ENCODE measurements at places on chromosomes 2 and 18.

- peak; percentile 29 for DNase-seq
These were observed 12.3 kb upstream of the IL1B start for GRCh38 chr2:112848833-112849232.

- DNase-seq, result peak; percentile 86
These were observed 229.4 kb downstream of the HAUS1 start for GRCh38 chr18:46333431-46334135.

- DNase-seq, result no peak
These were observed 120.5 kb downstream of the PARD3B start for GRCh38 chr2:204665771-204666170.

GRCh38 chr2:157898591-157898996 lies 22.5 kb upstream of the ACVR1 start:
- DNase-seq, result no peak

DNA sequence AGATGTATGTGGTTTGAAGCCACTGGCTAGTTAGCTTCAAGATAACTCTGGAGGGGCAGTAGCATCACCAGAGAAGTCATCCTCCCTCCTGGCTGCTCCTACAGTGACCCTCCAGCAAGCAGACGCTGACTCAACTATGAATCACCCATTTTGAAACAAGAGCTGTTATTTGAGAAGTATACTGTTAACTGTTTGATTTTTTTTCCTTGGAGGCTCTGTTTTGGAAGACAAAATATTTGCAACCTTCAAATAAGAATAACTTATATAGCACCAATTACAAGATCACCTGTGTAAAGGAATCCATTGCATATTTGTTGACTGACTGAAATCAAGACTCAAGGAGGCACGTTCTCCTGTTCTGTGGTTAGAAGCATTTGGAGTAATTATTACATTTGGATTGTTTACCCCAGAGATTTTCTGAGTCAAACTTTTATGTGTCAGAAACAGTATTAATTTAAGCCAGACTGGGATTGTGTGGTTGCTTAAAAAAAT lies 313.8 kb downstream of the MTX2 start:
- no peak for DNase-seq

All from NCI-H2081 (cell line).